Head of caudate nucleus (tissue), 42 donors: ENCODE measurements at places on chromosomes 3 and 15.

- no peak for DNase-seq
These were observed 43.1 kb downstream of the STARD5 start for GRCh38 chr15:81280696-81281455.

- no peak for DNase-seq
These were observed 359.9 kb downstream of the AGBL1 start for GRCh38 chr15:86439614-86440013.

DNA sequence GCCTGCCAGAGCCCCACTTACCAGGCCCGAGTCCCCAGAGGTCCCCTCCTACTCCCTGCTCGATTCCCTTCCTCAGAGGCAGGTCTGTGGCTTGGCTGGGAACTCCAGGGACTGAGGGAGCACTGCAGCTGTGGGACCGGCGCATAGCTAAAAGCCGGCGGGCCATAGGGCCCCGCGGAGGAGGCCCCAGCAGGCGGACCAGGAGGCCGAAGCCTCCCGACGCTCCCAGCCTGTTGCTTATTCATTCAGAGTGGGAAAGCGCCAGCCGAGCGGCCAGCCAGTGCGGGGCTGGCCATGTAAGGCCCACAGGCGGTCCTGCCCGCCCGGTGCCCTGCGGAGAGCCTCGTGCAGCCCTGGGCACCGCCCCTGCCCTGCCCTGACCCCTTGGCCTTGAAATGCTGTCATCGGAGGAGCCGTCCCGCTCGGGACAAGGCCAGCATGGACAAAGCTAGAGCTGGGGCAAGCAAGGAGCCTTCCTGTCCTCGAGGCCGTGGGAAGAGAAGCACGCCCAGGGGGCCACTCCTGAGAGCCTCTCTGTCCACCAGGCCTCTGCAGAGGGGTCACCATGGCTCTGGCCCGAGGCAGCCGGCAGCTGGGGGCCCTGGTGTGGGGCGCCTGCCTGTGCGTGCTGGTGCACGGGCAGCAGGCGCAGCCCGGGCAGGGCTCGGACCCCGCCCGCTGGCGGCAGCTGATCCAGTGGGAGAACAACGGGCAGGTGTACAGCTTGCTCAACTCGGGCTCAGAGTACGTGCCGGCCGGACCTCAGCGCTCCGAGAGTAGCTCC is at the start of gene LOXL1:
Gene LOXL1 (plus strand): TSS at position 244 of the 784 bp plus-strand sequence. CDS start 322 bp downstream, at position 566.
- DNase-seq: peak; percentile 59

DNA sequence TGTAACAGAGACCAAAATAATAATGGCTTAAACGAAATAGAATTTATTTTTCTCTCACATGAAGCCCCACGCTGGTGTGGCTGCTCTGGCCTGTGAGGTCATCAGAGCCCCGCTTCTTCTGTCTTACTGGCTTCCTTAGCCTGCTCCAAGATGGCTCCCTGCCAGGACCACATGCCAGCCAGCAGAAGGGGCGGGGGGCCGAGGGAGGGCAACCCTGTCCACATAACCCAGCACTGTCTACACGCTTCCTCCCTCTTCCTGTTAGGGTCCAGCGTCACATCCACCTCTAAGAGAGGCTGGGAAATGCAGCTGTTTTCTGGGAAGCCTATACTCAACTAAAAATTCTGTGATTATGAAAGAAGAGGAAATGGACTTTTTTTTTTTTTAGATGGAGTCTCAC is 107.9 kb upstream of the DLG1 start:
- DNase-seq: peak; percentile 79

DNA sequence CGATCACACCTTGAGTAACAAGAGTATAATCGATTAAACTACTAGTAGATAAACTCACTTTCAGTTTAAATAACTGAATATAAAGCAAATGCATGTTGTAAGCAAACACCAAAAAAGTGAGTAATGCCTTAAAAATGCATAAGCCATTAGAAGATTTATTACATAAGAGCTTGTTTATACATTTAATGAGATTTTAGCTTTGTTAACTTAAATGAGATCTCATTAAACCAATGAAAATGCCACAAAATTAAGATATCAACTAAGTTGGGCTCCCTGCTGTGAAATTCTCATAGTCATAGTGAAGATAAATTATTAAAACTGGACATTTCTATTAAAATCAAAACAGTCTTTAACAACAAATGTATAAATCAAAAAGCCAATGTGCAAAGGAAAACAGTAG is 701.2 kb downstream of the NLGN1 start:
- no peak for DNase-seq

DNA sequence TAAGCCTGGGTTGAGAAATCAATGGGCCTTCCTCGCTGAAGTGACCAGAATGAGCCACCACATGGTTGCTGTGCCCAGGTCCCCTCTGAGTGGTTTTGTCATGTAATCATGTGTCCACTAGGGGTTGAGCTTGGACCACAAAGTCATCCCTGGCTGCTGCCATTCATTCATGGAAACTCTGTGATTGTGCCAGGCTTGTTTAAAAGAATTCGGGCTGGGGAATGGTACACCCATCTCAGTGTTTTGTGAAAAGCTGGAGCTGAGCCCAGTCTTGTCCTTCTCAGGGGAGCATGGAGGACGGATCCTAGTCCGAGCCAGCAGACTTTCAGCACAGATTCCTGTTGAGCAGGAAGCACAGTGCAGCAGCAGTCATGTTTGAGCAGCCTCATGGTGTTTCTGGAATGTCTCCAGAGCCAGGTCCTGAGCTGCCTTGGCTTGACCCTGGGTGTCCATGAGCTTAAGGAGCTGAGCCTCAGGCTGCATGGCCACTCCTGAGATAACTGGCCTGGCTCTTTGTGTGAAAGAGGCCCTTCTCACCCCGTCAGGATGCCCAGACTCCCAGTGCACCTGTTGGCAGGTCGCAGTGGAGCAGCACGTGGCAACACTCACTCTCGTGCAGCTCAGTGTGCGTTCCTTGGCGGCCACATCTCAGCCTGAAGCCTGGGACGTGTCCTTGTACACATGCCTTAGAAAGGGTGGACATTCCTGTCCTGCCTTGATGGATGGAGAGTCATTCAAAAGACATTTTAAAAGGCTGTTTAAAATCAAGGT is 260.3 kb upstream of the TPM1 start:
- DNase-seq: peak; percentile 59

GRCh38 chr3:98557324-98558010 is 25.7 kb downstream of the GPR15 start:
- no peak for DNase-seq

GRCh38 chr3:170766253-170766652 is 103.7 kb downstream of the RPL22L1 start:
- no peak for DNase-seq

- DNase-seq: no peak
These were observed 176.9 kb downstream of the BBX start for GRCh38 chr3:107699682-107700081.

- DNase-seq: no peak
These were observed 28.9 kb downstream of the IGSF10 start for GRCh38 chr3:151431940-151432339.

DNA sequence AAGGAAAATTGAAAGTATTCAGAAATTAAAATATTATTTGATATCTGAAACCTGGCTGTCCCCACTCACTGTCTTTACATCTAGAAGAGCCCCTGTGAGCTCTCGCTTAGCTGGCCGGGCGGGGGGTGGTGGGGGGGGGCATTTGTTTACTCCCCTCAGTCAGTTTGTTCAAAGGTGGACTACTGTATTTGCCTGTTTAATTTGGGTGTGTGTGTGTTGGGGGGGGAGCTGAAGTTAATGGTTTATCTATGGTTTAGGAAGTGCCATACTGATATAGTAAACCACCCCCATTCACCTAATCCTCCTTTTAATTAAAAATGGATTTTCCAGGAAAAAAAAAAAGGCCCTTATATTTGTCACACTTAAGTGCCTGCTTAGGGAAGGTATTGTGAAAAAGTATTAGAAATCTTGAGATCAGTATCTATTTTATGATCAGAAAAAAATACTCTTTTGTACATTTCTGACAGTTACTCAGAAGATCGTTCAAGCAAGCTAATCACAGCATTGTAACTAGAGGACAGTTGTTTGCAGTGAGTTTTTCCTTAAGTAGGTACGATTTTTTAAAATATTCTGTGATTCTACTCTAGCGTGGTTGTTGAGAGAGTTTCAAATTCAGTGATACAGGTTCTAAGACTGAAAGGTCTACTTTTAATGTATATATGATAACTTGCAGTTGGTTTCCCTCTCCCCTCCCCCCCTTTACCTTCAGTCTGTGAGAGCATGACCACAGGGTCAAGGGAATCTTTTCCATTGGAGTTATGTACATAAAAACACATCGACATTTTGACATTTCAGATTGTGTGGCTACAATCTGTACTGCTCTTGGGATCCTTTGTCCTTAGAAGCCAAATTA is 8.5 kb downstream of the NR2F2 start:
- no peak for DNase-seq

- no peak for DNase-seq
These were observed 91.4 kb upstream of the SCN10A start for GRCh38 chr3:38907426-38907825.

DNA sequence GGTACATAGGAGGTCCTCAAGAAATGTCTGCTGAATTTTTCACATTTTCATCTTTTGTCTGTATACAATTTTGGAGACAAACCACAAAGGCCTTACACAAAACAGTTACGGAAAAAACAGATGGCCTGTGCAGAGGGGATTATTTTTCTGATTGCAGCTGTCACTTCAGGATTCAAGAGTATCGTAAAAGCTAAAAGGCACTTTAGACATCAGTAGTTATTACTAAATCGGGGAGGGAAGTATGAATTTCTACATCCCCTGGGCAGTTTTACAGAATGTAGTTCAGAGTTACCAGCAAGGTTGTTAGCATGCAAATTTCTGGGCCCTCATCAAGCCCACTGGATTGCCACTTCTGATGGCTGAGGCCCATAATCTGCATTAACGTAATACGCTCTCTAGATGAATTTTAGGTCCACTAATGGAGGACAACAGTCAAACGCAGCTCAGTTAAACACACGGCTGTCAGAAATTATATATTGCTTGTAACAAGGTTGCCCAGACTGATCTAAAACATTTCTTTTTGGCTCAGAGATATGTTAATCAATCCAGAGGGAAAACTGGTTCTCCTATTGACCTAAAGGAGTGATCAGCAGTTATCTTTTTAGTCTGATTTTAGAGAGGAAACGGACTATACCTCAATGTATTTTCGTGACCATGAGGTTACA is 1.1 kb downstream of the RIOX2 start:
- DNase-seq: no peak

DNA sequence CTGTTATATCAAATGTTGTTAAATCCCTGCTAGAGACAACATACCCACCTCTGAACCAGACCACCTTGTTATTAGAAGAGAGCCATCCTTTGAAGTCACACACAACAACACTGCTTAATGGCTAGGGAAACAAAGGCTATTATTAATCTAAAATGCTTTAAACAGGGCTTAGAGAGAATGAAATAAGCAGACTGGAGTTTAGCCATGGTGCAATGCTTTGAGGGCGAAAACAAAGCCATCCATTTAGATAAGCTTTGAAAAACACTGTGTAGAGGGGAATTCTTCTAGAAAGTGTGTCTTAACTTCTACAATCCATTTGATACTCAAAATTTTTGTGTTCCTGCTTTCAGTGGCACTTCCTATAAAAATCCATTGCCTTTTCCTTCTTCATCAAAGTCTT is 148.6 kb downstream of the IL5RA start:
- no peak for DNase-seq

GRCh38 chr15:37058316-37058985 is 41.9 kb downstream of the MEIS2 start:
- no peak for DNase-seq

- no peak for DNase-seq
These were observed 39.7 kb downstream of the CCNL1 start for GRCh38 chr3:157120071-157120892.

DNA sequence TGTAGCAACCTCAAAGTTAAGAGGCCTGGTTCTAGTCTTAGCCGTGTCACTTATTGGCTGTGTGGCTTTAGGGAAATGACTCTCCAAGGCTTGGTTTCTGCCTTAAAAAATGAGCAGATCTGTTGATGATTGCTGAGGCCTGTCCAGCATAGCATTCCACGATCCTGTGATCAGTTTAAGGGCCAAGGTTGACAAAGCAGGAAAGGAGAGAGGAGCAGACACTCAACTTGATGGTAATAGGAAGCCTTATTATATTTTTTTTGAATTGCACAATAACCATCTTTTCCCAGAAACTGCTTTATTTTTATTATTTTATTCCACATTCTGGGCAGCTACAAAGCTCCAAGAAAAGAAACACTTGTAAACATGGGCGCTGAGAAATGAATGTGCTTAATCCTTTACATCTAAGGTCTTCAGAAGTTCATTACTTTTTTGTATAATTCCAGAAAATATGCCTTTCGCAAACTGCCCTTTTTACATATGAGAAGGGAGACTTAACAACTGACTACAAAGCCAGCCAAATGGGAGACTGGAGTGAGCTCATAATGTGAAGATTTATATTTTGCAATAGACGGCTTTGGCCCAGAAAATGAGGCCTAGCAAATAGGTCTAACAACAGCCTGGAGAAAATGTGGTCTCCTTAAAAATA is 241.0 kb downstream of the ATP8B4 start:
- DNase-seq: no peak

DNA sequence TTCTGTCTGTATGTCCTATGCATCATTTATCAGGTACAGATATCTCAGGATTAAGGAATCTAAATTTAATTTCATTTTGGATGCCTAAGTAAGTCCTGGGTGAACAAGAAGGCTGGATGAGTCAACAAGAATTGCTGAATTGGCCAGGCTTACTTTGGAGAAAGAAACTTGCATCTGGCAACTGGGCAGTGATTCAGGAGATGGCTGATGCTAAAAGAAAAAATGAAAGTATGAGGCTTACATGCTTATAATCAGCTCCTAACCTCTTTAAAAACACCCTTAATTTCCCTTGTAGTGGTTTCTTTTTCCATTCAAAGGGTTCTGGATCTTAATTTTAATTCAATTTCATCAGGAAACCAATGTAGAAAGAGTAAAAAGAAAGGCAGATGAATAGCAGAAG is 228.8 kb upstream of the PEX5L start:
- DNase-seq: no peak

GRCh38 chr15:43505738-43506137 is 11.7 kb upstream of the MAP1A start:
- DNase-seq: no peak

DNA sequence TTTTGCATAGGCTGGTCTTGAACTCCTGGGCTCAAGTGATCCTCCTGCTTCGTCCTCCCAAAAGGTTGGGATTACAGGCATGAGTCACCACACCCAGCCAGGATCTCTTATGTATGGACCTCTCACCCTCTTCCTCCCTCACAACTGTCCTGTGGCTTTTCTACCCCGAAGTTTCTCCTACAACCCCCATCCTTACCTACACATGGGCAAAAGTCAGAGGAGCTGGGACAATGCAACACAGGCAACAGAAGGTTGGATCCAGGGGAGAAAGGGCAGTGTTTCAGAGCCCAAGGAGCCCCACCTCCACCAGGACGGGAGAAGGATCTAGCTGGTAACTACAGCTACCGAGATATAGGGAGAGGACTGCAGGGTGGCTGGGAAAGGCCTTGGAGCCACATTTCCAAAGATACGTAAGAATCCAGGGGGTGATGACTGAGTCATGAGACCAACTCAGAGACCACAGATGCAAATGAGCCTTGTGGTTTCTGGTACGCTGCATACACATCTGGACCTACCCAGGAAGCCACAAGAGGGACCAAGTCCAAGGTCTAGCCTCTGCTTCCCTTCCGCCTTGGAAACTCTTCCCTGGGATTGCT is 13.6 kb downstream of the IGDCC4 start:
- DNase-seq: no peak

GRCh38 chr15:92900731-92901071 is 577 bp downstream of the CHD2 start:
- no peak for DNase-seq
